ENCODE measurements at places on chromosomes 7 and 10.

DNA sequence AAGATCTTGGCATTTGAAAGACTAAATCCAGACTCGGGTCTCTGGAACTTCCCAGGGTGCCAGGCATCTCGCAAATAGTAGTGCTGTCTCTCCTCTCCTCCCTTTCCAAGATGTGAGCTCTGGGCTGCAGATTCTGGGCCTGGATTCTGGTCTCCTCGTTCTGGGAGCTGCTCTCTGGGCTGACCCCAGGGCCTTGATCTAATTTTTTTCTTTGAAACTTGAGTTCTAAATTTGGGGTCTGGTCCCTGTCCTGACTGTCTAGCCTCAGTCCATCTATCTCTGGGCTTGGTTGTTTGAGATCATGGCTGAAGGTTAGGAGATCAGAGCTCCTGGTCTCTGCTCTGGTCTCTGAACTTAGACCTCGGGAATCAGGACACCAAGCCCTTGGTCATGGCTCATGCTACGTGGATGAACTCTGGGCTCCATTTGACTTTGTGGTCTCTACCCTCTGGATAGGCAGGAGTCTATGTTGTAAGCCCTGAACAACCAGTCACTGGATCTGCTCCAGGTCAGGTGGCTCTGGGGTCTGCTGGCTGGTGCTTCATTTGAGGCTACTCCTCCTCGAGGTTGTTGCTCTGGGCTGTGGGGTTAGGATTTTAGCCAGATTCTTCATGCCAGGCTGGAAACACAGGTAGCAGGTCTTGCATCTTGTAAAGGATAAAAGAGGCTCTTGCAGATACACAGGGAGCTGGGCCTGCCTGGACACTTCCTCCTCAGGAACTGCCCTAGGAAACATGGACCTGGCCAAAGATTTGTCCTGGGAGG is 8.0 kb upstream of the MBL2 start:
- no peak for DNase-seq

- no peak for DNase-seq
These were observed at the start of gene LRCH4 for GRCh38 chr7:100585511-100586265. TSS of gene LRCH4 (minus strand) at chr7:100586129. CDS start at chr7:100586100, 29 bp downstream.

DNA sequence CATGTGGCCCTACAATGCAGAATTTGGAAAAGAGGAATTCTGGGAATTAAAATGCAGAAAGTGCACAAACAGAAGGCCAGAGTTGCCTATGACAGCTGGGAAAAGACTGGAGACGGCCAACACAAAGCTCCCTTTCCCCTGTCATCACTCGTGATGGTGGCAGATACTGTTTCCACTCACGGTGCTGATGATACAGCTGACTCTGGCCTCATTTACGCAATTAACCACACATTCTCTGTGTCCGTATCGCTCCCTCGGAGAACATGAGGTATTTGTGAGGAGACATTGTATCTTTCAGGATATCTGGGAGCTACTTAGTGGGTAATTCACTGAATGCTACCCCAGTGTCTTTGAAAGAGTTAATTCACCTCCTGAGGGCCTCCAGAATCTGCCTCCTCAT is 172.8 kb downstream of the TAX1BP1 start:
- no peak for DNase-seq

- no peak for DNase-seq
These were observed 29.4 kb upstream of the CDH23 start for GRCh38 chr10:71367271-71367670.

- DNase-seq, result peak; percentile 54
These were observed at the start of gene TMUB1 for GRCh38 chr7:151083071-151083823. TSS of gene TMUB1 (minus strand) at chr7:151083493. CDS start at chr7:151082563, 930 bp downstream.

- DNase-seq, result no peak
These were observed 18.2 kb downstream of the OIT3 start for GRCh38 chr10:72911758-72912157.

DNA sequence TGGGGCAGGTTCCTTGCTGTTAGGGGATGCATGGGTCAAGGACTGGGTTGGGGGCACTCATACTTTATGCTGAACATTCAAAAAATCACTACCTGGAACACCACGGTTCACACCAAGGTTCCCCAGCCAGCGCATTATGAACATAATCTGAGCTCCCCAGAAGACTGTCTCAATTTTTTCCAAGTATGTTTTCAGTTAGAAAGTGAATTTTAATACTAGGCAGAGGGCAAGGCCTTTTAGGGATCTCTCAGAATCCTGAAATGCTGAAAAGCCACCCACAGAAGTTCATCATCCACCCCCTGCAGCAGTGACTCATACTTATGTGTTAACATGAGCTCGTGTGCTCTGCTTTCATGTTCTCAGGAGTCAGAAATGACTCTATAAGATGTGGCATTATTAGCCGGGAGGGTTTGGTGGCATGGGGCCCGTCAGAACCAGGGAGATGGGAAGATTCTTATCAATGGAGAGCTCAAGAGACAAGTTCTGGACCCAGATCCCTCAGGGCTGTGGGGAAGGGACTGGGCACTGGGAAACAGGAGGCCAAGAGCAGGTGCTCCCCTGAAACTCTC is 185.2 kb upstream of the ITGB1 start:
- peak; percentile 90 for DNase-seq

- DNase-seq, result no peak
These were observed 27.8 kb downstream of the STN1 start for GRCh38 chr10:103890194-103890658.

DNA sequence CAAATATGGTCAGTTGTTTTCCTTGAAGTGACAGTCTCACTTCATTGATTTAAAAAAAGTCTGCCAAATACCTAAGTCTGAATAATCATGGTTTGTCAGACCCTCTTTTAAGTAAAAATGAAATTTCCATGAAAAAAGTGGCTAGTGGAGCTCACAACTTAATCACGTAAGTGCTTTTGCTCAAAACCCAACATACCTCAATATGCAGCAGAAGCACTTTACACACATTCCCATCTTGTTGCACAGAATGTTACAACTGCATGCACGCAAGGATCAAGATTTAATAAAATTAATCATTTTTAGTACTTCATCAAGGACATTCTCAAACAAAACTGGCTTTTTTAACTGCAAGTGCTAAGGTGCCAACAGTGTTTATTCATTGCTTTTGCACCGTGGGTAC is 21.6 kb downstream of the EZH2 start:
- DNase-seq, result no peak

DNA sequence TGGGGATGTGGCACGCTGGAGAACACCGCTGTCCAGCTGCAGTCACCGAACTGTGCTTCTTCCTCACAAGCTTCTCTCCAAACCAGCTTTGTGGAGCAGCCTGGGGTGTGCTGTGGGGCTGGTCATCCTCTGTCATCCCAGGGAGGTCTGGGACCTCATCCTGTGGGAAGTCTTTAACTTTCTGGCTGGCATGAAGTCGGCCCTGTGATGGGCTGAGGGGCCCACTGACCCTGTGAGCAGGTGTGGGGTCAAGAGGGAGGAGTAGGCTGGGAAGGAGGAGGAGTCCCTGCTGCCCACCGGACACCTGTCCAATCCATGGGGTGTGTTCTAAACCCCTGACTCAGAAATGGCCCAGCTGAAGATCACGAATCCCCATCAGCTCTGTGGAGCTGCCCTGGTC is 136.2 kb upstream of the SHH start:
- no peak for DNase-seq

GRCh38 chr10:110434489-110435096 is 63.1 kb upstream of the DUSP5 start:
- DNase-seq, result no peak

- no peak for DNase-seq
These were observed 36.3 kb downstream of the SUFU start for GRCh38 chr10:102540023-102540422.

DNA sequence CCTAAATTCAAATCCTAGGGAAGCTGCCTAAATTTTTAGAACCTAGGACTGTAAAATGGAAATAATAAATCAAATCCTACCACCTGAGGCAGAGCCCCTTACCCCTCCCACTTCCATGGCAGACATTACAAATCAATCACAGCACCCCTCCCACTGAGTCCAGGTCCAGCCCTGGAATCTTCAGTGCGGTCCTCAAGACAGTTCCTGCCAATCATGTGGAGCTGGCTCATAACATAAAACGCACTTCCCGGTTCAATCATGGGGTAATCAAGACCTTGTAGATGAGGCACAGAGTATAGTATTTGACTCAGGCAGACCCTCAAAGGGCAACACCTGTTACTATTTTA is 157.0 kb downstream of the SLIT1 start:
- DNase-seq, result no peak

- no peak for DNase-seq
These were observed 40.4 kb upstream of the COBL start for GRCh38 chr7:51356849-51357516.

DNA sequence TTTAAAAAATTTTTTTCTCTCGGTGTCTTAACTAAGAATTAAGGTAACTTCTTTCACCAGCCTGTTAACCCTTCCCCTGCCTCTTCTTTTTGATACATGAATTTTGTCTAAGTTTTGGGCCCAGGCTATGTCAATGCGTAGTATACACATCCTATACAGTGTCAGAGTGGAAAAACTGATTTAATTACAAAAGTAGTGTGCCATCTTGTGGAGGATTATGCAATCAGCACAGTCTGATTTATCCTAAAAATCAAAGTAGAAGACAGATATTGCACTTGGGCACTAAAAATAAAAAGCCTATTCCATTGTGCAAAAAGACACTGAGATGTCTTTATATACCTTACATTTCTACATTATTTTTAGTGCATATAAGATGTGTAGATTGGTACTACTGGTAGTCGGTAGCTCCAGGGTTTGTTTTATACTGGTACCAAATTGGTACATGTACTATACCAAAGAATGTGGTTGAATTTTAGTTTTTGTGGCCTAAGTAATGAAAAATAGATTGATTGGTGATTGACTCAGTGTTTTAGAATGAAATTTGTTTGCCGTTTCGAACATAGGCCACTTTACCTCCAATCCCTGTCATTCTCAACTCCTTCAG is 96.6 kb downstream of the MKLN1 start:
- peak; percentile 38 for DNase-seq

GRCh38 chr10:83871187-83872081 is 267.9 kb upstream of the GHITM start:
- peak; percentile 48 for DNase-seq

DNA sequence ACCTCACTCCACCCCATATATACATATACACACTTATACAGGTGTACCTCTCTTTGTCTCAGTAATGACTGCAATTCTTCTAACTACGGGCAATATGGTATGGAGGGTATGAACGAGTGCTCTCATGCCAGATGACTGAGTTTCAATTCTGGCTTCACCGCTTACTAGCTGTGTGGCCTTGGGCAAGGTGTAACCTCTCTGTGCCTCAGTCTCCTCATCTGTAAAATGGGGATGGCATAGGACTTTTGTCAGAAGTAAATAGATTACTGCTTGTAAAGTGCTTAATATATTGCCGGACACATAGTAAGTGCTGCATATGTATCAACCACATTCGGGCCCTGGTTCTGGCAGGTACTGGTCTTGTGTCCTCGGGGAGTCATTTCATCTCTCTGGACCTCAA is 60.1 kb upstream of the IFRD1 start:
- DNase-seq, result no peak

- no peak for DNase-seq
These were observed 285.5 kb downstream of the TCF7L2 start for GRCh38 chr10:113235508-113235907.

DNA sequence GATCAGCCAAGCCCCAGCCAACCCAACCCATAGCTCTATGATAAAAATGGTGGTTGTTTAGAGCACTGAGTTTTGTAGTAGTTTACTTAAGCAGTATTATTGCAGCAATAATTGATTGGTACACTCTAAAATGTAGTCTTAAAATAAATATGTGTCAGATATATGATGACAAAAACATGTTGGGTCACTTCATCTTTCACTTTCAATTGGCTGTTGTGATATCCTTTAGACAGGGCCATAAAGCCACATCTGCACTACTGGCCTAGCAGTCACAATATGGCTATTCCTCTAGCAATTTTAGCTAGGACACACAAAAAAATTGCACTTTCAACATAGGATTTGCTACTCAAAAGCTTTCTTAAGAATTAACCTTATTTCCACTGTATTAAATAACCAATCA is 5.9 kb upstream of the CAV1 start:
- no peak for DNase-seq

GRCh38 chr10:88835096-88835909 is 16.3 kb downstream of the ANKRD22 start:
- peak; percentile 84 for DNase-seq
